ENCODE measurements at places on chromosomes 5 and 9. TPM values are rescaled to one million over a fixed set of nuclear protein-coding genes. Genes with fewer than 3 reads are reported as not detected.

GRCh38 chr9:127838375-127839078 is 15.9 kb downstream of the ENG start:
- DNase-seq = peak; percentile 69

The CDKN2A gene
- 293 TPM for total RNA-seq

The RLN1 gene
- not detected for total RNA-seq

DNA sequence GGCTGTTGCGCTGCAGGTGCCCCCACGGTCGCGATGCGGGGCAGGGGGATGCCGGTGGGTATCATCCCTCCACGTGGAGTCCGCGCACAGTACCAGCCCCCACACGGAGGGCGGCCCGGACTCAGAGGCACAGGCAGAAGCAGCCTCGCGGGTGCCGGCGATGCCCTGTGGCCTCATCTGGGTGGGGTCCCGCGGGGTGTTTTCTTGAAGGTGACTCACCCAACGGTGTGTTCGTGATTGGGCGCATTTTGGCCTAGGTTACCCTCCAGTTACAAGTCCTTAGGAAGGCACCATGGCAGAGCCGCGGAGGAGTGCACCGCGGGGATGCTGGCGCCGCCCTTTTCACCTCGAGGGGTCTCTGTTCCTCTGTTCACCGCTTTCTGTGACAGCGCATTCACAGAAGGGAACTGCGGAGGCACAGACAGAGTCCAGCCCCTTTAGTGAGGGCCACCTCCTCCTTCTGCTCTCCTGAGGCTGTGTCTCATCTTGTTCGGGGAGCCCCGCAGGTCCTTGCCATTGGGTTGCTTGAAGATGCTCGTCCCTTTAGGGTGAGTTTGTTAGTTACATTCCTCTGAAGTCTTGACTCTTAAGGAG is 21.6 kb upstream of the EXOC3 start:
- no peak for DNase-seq

DNA sequence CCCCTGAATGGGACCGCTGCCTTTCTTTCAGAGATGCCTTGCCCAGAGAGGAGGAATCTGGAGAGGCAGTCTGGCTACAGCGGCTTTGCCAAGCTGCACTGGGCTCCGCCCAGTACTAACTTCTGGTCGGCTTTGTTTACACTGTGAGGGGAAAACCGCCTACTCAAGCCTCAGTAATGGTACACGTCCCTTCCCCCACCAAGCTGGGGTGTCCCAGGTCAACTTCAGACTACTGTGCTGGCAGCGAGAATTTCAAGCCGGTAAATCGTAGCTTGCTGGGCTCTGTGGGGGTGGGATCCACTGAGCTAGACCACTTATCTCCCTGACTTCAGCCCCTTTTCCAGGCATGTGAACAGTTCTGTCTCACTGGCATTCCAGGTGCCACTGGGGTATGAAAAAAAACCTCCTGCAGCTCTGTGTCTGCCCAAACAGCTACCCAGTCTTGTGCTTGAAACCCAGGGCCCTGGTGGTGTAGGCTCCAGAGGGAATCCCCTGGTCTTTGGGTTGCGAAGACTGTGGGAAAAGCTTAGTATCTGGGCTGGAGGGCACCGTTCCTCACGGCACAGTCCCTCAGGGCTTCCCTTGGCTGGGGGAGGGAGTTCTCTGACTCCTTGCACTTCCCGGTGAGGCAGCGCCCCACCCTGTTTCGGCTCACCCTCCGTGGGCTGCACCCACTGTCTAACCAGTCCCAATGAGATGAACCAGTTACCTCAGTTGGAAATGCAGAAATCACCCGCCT is 171.2 kb downstream of the CWC27 start:
- peak; percentile 53 for DNase-seq

DNA sequence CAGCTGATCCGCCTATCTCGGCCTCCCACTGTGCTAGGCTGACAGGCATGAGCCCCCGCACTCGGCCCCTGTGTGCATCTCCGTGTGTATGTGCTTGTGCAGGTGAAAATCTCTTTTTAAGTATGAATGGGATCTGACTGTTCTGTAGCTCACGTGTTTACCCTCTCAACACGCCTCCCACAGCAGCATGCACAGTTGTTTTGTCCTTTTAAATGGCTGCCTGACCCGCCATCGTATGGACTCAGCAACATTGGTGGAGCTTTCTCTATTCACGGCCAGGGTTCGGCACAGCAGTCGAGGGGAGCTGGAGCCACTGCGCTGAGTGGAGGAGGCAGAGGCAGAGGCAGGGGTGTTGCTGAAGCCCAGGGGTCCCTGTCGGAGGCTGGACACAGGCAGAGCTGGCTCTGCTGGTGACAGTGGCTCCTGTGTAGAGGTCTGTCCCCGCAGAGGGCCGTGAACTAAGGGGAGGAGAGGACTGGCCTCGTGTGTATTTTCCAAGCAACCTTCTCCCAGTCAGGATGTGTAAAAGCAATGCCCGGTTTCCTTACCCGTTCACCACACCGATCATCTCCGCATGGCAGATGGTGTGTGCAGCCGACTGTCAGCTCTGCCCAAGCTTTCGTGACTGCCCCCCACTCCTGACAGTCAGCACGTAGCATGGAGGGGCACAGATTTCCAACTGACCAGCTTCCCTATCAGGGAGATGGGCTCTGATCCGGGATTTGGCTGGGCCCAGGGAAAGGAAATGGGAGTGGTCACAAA is 37.3 kb downstream of the MRPL36 start:
- no peak for DNase-seq

DNA sequence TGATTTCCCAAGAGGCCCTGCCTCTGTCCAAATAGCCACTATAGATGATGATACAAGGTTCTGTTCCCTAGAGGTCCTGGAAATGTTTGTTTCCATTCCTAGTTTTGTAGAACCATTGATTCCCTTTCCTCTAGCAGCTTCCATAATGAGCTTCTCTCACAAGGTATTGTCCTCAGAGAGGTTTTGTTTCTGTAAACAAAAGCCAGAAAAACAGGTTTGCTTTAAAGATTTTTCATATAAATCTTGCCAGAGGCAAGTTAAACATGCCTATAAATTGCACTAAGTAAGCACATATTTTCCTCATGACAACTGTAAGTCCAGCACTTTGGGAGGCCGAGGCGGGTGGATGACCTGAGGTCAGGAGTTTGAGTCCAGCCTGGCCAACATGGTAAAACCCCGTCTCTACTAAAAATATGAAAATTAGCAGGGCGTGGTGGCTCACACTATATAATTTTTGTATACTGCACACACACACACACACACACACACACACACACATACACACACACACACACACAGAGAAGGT is 1787.7 kb downstream of the EFNA5 start:
- peak; percentile 95 for DNase-seq

DNA sequence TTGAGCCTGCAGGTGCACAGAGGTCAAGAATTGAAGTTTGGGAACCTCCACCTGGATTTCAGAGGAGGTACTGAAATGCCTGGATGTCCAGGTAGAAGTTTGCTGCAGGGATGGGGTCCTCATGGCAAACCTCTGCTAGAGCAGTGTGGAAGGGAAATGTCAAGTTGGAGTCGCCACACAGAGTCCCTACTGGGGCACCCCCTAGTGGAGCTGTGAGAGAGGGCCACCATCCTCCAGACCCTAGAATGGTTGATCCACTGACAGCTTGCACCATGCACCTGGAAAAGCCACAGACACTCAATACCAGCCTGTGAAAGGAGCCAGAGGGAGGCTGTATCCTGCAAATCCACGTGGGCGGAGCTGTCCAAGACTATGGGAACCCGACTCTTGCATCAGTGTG is 78.0 kb downstream of the GABRA1 start:
- no peak for DNase-seq

- DNase-seq = no peak
Measured at GRCh38 chr9:96413302-96414221, 4.6 kb downstream of the ZNF367 start.

The SCGB3A2 gene
- total RNA-seq = 0.51 TPM

The HRH2 gene
- not detected for total RNA-seq

- no peak for DNase-seq
Measured at GRCh38 chr5:3598207-3598606, 2.6 kb downstream of the IRX1 start.

GRCh38 chr9:116002181-116002580 is 151.4 kb upstream of the PAPPA start:
- DNase-seq = no peak

DNA sequence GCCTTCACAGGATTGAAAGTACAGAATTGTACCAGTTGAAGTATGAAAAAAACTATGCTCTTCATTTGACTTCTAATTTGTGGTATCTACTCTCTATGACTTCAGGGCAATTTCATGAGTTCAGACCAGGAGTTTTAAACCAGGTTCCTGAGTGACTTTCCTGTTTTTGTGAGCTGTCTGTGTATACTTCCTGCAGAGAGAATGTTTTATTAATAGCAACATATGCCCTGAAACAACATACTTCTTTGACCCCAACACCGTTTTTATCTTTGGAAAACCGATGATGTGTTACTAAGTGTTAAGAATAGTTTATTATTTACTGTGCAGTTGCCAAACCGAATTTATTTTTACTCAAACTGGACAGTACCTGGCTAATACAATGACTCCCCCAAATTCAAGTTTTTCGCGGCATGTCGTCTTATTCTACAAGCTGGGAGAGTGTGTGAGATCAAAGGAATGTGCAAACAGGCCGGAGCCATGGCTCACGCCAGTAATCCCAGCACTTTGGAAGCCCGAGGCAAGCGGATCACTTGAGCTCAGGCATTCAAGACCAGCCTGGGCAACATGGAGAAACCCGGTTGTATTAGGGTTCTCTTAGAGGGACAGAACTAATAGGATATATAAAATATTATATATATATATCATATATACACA is 58.7 kb upstream of the ERBIN start:
- DNase-seq = peak; percentile 8

- DNase-seq = no peak
Measured at GRCh38 chr9:89036383-89036782, 45.1 kb downstream of the S1PR3 start.

GRCh38 chr5:167561796-167562195 is 729.6 kb upstream of the WWC1 start:
- no peak for DNase-seq

The FBXO4 gene
- 11.5 TPM for total RNA-seq

- no peak for DNase-seq
Measured at GRCh38 chr5:168123631-168124528, 167.6 kb upstream of the WWC1 start.

DNA sequence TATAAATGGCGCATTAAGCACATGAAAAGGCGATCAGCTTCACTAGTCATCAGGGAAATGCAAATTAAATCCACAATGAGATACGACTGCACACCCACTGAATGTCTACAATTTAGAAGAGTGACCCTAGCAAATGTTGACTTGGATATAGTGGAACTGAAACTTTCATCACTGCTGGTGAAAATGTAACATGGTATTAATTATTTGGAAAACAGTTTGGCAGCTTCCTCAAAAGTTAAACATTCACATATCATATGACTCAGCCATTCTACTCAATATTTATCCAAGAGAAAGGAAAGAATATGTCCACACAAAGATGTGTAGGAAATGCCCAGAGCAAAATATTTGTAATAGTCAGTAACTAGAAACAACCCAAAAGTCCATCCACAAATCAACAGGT is 146.5 kb downstream of the LPAR1 start:
- DNase-seq = peak; percentile 66

- DNase-seq = peak; percentile 22
Measured at GRCh38 chr9:126348911-126349550, 22.4 kb downstream of the MVB12B start.

- DNase-seq = no peak
Measured at GRCh38 chr9:130780865-130781504, 54.1 kb upstream of the ABL1 start.

The BTNL9 gene
- total RNA-seq = 15.4 TPM

- no peak for DNase-seq
Measured at GRCh38 chr9:4935001-4935672, 49.9 kb upstream of the JAK2 start.

DNA sequence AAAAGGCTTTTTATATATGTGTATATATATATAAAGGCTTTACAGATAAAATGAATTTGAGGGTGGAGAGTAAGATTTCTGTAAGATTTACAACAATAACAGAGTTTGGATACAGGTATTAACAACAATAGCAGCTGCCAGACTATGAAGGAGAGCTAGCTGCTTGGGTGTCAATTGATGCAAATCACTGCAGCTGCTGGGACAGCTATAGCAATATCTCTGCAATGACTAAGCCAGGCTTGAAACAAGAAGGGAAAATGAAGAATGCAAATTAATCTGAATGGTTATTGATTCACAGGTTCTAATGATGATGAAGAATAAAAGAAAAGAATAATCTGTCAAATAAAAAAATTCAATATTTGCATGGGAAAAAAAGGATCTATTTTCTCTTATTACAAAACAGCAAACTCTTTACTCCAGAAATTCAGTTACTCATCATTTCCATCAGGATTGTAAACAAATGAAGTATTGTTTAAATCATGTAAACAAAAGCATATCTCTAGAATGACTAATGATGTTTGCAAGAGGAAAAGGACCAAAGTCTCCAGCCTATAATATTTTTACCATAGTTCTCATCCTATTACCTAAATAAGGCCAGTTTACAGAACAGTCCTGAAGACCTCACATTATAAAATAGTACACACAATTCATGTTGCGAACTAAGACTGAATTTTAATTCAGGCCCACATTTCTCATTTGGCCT is 219.0 kb downstream of the HTR1A start:
- DNase-seq = peak; percentile 53

DNA sequence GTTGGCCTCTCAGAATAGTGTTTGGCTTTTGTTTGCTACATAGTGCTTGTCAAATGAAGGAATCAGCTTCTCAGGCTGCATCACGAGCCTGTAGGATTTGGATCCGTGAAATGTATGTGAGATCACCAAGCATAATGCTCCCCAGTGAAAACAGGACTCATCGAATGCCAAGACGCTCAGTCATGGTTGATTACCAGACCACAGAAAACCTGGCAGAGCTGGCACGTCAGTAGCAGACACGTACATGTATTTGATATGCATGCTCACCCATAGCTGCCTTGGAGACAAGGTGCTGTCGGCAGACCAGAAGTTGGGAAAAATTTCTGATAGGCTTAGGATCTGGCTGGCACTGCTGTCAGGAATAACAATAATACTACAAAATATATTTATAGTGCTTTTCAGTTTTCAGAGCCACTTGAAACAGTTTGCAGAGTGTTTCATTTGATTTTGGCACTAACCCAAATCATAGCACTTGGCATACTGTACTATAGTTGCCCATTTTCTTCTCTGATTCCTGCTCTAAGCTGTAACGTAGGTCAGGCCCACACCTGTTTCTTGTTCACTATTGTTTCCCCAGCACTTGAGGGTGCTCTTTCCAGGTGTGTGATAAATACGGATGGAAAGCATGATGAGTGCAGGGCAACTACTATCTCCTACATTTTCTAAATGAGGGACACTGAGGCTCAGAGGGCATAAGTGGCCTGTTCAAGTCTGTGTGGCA is 226.1 kb downstream of the NR3C1 start:
- DNase-seq = peak; percentile 95

DNA sequence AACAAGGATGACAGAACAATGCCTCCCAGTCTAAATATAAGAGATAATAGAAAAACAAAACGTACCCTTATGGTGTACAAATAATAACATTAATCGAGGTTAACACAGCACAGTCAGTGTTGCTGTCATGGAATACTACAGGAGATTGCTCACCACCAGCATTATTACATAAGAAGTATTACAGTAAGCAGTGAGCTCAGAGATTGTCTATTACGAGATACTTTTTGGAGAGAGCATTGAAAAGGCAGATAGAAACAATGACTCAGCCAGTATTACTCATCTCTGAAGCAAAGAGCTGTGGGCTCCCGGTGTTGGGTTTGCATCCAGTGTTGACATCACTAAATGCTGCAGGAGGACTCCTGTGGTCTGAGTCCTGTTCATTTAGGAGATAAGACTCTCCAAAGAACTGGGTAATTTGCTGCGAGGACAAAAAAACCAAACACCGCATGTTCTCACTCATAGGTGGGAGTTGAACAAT is 191.9 kb upstream of the SEMA6A start:
- DNase-seq = peak; percentile 32

The PCDHB10 gene
- 0.33 TPM for total RNA-seq
